Occipital lobe (tissue), 3 donors: ENCODE measurements at places on chromosomes 6 and 20. TPM values are rescaled to one million over a fixed set of nuclear protein-coding genes. Genes with fewer than 3 reads are reported as not detected.

The MYB gene
- 1.7 TPM for total RNA-seq

The MAPK13 gene
- 3.0 TPM for total RNA-seq

The SLC35B2 gene
- total RNA-seq = 33.1 TPM

GRCh38 chr20:57000441-57000968, 265.9 kb downstream of the BMP7 start:
- DNase-seq = no peak

GRCh38 chr6:12314751-12315150, 24.6 kb downstream of the EDN1 start:
- DNase-seq = no peak

- peak; percentile 68 for DNase-seq
Observed at GRCh38 chr6:151763938-151764680, 43.4 kb upstream of the ESR1 start.

DNA sequence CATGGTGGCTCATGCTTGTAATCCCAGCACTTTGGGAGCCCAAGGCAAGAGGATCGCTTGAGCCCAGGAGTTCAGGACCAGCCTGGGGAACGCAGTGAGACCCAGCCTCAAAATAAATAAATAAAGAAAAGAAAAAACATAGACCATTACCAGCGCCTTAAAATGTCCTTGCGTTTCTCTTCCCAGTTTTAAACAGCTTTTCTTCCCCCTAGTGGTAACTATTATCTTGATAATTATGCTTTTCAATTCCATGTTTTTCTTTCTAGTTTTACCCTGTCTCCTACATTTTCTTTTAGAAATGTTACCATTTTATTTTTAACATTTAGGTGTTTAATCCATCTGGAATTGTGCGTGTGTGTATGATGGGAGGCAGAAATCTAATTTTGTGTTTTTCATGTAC, 24.4 kb downstream of the DNAH8 start:
- no peak for DNase-seq

- no peak for DNase-seq
Observed at GRCh38 chr6:151340219-151340978, 51.0 kb downstream of the ZBTB2 start.

DNA sequence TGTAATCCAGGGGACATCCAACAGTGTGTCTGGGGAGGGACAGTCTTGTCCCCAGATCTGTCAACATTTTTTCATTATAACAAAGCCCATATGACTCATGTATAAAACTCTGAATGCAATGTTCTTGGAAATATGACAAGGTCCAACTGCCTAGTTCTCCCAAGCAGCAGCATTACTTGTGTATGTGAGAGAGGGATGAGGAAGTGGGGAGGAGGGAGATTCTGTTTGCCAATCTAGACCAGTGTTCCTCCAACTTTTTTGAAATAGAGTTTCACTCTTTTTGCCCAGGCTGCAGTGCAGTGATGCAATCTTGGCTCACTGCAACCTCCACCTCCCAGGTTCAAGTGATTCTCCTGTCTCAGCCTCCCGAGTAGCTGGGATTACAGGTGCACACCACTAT, 394.8 kb downstream of the DHX35 start:
- no peak for DNase-seq

DNA sequence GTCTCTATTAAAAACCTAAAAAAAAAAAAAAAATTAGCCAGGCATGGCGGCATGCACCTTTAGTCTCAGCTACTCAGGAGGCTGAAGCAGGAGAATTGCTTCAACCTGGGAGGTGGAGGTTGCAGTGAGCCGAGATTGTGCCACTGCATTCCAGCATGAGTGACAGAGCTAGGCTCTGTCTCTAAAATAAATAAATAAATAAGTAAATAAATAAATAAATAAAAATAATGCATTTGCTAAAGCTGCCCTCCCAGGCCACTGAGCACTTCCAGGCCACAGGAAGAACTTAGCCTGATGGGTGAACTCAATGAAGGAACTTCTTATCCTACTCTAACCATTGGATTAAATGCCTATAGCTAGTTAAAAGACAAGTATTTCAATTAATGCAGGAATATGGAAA, 104.9 kb downstream of the SYNDIG1 start:
- DNase-seq = no peak

DNA sequence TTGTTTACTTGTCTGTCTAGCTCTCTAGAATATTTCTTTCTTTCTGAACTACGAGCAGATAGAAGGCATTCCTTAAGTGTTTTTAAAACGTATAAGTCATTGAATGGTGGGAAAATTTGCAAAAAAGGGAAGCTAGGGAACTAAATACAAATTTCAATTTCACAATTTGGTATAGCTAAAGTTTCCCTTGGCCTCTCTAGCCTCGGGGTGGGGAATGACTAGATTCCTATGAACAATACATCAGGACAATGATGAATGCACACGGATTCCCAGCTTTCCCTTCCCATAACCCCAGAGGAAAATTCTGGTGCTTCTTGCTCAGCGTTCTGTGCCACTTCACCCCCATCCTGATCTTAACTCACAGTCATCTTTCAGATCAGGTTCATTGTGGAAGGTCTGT, 113.3 kb upstream of the ASF1A start:
- no peak for DNase-seq

- DNase-seq = no peak
Observed at GRCh38 chr6:12150812-12151432, 138.8 kb downstream of the HIVEP1 start.

DNA sequence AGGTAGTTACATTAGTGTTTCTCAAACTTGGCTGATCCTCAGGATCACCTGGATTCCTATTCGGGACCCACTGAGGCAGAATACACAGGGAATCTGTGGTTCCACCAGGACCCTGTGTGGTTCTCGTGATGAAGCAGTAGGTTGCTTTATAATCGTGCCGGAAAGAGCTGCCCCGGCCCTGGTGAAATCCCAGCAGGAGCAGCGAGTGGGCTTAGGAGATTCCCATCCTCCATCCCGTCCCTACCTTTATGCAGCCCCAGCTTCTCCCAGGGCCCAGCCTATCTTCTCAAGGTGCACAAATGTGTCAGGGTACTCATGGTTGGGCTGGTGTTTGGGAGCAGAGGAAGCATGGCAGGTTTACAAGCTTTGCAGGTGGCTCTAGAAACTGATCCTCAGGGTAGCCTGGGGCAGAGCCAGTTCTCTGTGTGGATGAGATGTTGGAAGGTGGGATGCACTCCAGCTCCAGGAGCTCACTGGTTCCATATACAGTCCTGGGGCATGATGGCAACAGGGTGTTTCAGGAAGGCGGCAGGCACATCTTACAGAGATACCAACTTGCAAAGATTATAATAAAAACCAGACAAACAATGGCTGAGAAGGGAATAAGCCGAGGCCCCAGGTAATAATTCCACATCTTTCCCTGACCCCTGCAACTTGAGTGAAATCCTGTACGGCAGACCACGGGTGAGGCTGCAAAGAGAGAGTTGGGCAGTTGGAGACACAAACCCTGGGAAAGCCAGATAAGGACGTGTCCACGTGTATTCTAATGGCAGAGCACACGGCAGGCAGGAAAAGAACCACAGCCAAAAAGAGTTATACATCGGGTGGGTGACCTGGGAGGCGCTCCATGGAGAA, 5.9 kb downstream of the SLC22A1 start:
- no peak for DNase-seq

DNA sequence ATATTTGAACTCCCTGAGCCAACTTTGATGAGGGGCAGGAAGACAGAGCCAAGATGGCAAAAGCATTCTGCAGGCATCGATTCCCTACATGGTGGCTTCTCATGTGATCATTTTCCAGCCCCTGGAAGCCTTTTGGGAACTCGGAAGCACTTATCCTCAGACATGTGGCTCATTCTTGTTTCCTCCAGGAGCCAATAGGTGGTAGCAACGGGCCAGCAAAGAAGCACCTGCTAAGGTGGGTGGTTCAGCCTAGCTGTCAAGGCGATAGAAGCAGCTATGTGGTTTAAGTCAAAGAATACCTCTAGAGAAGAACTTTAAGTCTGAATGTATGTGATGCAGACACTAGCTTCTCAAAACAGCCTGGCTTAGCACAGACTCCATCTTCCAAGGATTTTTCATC, 64.9 kb upstream of the PAX1 start:
- DNase-seq = no peak

DNA sequence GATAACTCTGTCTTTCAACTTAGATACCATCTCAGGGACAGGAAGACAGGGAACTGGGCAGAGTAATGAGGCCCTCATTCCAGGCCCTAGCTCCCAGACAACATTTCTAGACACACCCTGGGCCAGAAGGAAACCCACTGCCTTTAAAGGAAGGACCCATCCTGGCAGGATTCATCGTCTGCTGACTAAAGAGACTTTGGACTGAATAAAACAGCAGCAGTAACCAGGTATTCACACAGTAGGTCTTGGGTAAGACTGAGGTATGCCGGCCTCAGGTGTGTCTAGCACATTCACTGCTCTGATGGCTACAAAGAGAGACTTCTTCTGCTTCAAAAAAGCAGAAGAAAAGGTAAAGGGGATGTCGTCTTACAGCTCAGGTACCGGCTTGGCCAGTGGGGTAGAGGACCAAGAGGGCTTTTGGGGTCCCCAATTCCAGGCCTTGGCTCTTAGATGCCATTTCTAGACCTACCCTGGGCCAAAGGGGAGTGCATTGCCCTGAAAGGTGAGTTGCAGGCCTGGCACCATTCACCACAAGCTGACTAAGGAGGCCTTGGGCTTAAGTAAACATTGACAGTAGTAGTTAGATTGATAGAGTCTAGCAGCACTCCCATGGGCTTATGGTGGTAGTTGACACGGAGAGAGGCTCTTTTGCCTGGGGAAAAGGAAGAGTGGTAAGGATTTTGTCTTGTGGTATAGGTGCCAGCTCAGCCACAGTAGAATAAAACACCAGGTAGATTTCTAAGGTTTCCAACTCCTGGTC, 13.4 kb downstream of the SNX14 start:
- DNase-seq = no peak

DNA sequence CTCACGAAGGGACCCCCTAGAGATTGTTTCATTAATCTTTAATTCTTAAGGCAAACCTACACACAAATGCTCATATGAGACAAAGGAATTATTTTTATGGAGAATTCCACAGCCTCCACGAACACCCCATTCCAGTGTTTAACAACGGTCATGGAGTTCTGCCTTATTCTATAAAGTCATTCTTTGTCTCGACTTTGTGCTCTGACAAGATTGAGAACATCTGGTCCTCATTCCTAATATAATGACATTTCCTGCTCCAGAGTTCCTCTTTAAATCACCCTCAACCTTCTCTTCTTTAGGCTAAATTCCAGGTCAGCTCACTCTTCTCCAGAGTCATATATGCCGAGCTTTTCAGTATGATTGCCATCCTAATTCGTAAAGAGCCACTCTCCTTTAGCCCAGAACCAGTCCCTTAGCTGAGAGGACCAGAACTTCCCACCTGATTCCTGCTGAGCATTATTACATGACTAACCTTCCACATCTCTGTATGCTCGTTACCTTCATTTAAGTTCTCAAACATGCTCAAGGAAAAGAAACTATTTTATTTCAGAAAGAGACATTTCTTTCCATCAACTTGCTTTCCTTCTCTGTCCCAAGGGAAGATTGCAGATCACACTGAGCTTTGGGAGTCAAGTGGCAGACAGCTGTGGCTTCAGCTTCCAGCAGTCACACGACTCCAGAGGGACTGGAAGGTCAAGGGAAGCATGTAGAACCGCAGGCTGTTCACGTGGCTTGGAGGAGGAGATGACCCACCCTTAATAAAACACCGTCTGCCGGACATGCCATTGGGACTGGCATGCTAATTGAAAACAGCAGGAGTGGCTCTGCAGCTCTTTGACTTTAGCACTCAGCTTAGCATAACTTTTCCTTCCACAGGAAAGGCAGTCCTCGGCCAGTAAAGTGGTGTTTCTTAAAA, 467.1 kb upstream of the HSF2 start:
- DNase-seq = no peak
